ENCODE measurements at places on chromosomes 11 and 22.

DNA sequence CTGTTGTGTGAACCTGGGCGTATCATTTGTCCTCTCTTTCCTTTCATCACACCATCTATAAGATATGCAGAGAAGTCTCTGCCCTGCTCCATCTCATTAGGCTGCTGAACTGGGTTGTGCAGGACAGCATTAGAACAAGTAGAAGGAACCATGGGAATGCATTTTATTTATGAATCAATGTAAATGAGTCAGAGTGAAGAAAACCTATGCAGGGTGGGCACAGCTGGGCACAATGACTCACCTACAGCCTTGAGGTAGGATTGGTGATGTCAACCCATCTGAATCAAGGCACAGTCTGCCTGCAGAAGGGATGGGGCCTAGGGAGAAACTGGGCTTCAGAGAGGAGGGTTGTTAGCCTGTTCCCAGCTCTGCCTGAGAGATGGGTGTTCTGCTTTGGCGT, 123.4 kb downstream of the CSNK2A3 start:
- no peak for DNase-seq

DNA sequence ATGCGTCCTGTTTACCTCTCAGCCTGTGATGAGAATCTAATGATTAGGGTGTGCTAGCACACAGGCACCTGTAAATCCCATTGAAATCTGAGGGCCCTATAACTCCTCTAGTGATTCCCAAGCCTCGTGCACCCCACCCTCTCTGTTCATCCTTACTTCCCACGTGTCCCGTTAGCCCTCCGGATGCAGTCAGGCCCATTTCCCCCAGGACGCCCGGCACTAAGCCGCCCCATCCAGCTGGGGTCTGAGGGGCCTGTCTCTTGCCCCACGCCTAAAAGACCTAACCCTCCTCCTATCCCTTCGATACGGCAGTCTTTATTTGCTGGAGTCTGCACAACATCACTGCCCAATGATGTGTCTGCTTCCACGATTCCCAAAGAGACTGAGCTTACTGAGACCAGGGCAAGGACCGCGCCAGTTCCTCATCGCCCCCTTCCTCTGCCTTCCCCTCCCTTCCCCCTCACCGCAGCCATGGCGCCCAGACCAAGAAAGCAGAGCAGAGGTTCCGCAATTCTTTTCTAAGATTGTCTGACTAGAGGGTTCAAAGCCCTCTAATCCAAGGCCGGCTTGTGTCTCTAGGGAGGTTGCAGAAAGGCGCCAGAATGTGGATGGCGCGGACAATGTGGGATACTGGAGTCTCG, 1.1 kb upstream of the FADS2 start:
- DNase-seq: no peak

DNA sequence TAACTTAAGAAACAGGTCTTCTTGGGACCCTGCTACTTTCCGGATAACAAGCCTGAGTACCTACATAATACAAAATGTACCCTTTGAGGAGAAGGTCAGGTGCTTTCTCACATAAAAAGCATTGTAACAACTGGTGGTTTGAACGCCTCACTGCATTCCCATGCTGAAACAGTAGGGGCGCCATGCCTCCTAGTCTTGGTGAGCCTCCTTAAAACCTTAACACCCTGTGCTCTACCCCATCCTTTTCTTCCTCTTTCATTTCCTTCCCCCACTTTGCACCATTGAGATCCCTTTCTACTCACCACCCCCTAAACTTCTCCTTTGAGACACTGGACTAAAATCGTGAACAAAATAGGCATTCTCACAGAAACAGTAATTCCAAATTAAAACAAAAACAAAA, 729.3 kb downstream of the NTM start:
- DNase-seq: no peak

DNA sequence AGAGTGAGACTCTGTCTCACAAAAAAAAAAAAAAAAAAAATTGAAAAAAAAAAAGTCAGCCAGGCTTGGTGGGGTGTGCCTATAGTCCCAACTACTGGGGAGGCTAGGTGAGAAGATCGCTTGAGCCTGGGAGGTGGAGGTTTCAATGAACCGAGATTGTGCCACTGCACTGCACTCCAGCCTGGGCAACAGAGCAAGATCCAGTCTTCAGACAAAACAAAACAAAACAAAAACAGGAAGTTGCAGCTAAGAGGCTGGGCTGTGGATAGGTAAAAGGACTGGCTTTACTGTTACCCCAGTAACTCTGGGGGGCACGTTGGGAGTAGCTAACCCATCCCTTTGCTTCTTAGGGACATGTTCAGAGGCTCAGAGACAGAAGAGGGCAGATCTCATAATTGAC, 6.3 kb upstream of the PC start:
- no peak for DNase-seq
